ENCODE measurements at places on chromosomes 12 and 14. TPM values are rescaled to one million over a fixed set of nuclear protein-coding genes. Genes with fewer than 3 reads are reported as not detected.
A peak's percentile ranks its signal among the peaks of the same experiment; 100 is the strongest.

- peak; percentile 75 for DNase-seq
- H3K4me1 ChIP-seq, result peaks cover 3% of the 10 kb centered on the region
- H3K36me3 ChIP-seq, result no peaks in the 10 kb centered on the region
- H3K27me3 ChIP-seq, result peaks cover 22% of the 10 kb centered on the region
Observed at GRCh38 chr12:57242691-57243454, 8.1 kb downstream of the STAC3 start.

The SDSL gene
- 24.0 TPM for polyA plus RNA-seq

- H3K36me3 ChIP-seq, result no peaks in the 10 kb centered on the region
- no peak for DNase-seq
- H3K27me3 ChIP-seq, result no peaks in the 10 kb centered on the region
- no peak overlapping the region for H3K4me3 ChIP-seq
- H3K4me1 ChIP-seq, result no peaks in the 10 kb centered on the region
- no peak overlapping the region for H3K27ac ChIP-seq
Observed at GRCh38 chr12:26346736-26347135, 151.4 kb downstream of the SSPN start.

- H3K36me3 ChIP-seq, result peaks cover 8% of the 10 kb centered on the region
- H3K4me1 ChIP-seq, result no peaks in the 10 kb centered on the region
- H3K27me3 ChIP-seq, result no peaks in the 10 kb centered on the region
- H3K4me3 ChIP-seq, result no peak overlapping the region
- H3K27ac ChIP-seq, result no peak overlapping the region
Observed at GRCh38 chr12:53064613-53065436, 14.4 kb downstream of the SPRYD3 start.

DNA sequence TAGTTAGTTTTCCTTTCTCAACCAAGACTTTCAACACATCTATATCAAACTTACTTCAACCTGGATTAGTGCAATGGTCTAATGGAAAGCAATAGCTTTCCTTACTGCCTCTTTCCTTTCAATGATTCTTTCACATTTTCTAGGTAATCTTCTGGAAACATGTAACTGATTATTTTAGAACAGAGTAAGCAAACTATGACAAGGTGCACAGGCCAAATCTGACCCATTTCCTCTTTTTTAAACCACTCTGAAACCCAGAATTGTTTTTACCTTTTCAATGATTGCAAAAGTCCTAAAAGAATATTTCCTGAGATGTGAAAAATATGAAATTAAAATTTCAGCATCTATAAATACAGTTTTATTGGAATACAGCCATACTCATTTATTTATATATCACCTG, 81.6 kb upstream of the TMTC2 start:
- no peaks in the 10 kb centered on the region for H3K36me3 ChIP-seq
- H3K27ac ChIP-seq, result no peak overlapping the region
- H3K27me3 ChIP-seq, result no peaks in the 10 kb centered on the region
- H3K4me3 ChIP-seq, result no peak overlapping the region
- H3K4me1 ChIP-seq, result no peaks in the 10 kb centered on the region

The AKT1 gene
- polyA plus RNA-seq, result 95.9 TPM

DNA sequence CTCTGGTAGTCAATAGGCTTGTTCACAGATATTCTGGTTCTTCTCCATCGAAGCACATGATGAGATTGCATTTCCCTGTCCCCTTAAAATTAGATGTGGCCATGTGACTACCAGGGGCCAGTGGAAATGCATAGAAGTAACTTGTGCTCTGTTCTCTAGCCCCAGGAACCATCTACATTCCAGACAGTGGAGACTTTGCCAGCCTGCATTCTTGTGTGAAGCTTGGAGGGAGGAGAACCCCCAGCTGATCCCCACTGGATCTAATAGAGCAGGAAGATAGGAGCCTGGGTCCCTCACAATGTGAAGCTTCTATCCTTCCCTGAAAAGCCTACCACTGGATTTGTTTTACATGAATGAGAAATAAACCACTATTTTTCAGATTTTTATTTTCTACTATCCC, 130.1 kb downstream of the KITLG start:
- H3K27ac ChIP-seq, result no peak overlapping the region
- H3K36me3 ChIP-seq, result no peaks in the 10 kb centered on the region
- H3K4me3 ChIP-seq, result no peak overlapping the region
- H3K4me1 ChIP-seq, result no peaks in the 10 kb centered on the region

- H3K27ac ChIP-seq, result peak overlapping the region; percentile 35
- no peaks in the 10 kb centered on the region for H3K27me3 ChIP-seq
- H3K4me1 ChIP-seq, result no peaks in the 10 kb centered on the region
- DNase-seq, result no peak
Observed at GRCh38 chr14:24695265-24696241, 61.6 kb upstream of the GZMB start.

DNA sequence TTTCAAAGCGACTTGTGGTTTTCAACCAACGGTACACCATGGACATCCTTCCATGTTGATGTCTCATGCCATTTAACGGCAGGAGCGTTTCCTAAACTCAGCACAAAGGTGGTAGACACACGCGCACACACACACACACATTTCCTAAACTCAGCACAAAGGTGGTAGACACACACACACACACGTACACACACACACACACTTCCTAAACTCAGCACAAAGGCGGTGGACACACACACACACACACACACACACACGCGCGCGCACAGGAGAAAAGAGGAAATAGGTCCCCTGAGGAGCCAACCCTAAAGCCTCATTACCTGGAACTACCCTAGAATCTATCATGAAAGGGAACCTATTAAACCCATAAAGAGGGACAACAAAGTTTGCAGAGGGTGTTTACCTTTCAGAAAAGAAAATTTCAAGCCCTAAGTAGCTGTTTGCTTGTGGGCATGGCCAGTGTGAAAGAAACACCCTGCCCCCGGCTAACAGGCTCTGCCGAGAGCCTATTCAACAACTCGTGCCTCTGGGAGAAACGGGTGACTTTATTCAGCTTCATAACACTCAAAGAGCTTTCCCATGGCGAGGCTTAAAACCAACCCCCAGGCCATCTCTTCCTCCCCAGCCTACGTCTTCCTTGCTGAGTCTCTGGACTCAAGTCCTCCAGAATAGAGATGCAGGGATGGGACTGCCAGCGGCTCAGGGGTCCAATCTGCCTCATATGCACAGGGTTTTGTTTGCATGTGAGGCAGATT, 31.8 kb downstream of the SLC8B1 start:
- H3K27ac ChIP-seq, result no peak overlapping the region
- peaks cover 11% of the 10 kb centered on the region for H3K4me1 ChIP-seq
- peaks cover 6% of the 10 kb centered on the region for H3K36me3 ChIP-seq
- H3K4me3 ChIP-seq, result no peak overlapping the region

The NELL2 gene
- polyA plus RNA-seq, result 29.1 TPM

- DNase-seq, result no peak
- no peak overlapping the region for H3K4me3 ChIP-seq
- no peak overlapping the region for H3K27ac ChIP-seq
- no peaks in the 10 kb centered on the region for H3K36me3 ChIP-seq
Observed at GRCh38 chr12:132360906-132361777, 31.8 kb upstream of the GALNT9 start.

The CEBPE gene
- polyA plus RNA-seq, result not detected

DNA sequence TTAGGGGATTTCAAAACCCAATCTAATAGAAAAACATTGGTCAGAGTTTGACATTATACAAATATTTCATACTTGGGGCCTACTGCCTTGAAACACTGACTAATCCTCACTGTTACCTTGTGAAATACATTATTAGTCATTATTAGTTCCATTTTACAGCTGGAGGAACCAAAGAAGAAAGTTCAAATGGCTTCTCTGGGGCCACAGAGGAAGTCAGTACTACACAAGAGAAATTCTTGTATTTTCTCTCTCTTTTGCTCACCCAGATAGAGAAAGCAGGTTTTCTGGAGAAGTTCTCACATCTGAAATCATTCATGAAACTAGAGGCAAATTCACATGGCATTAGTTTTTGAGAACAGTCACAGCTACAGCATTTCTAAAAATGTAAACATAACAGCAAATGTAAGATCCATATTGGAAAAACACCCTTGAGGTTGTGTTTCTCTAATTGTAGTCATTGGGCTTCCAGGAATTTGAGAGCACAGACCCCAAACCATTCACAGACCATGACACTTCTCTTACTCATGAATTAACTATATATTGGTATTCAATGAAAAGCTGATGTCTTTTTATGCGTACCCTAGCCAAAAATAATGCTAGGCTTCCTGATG, 83.0 kb downstream of the LLPH start:
- H3K27ac ChIP-seq, result no peak overlapping the region
- H3K4me3 ChIP-seq, result no peak overlapping the region
- no peaks in the 10 kb centered on the region for H3K36me3 ChIP-seq
- H3K27me3 ChIP-seq, result no peaks in the 10 kb centered on the region
- DNase-seq, result no peak

The C12orf54 gene
- polyA plus RNA-seq, result not detected

The GALNT16 gene
- 2.4 TPM for polyA plus RNA-seq

GRCh38 chr14:58617619-58618018, 20.1 kb upstream of the DACT1 start:
- no peaks in the 10 kb centered on the region for H3K36me3 ChIP-seq
- H3K27me3 ChIP-seq, result no peaks in the 10 kb centered on the region
- no peaks in the 10 kb centered on the region for H3K4me1 ChIP-seq
- no peak overlapping the region for H3K27ac ChIP-seq

DNA sequence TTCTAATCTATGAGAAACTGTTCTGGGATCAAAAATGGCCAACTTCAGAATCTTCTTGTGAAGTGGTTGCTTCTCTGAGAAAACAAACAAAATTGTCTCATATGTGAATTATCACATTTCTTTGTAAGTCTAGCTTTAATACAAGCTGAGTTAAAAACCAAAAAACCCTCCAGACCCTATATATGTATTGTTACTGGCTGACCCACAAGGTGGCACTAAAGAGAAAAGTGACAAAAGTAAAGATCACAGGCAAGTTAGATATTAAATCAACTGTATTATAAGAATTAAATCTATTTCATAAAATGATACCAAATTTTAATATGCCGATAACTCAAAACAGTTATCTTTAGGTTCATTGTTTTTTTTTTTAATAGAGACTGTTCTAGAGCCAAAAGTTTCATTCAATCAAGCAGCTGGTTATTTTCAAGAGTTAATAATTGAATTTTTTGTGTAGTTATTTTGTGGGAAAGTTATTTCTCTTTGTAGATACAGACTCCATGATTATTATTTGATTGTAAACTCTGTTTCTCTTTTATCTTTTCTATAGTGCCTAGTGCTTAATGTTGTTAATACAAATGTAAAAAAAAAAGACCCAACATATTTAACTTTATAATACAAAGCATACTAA, 7.5 kb upstream of the TRHDE start:
- H3K4me1 ChIP-seq, result no peaks in the 10 kb centered on the region
- H3K36me3 ChIP-seq, result peaks cover under 1% of the 10 kb centered on the region
- DNase-seq, result no peak
- no peak overlapping the region for H3K4me3 ChIP-seq
- H3K27me3 ChIP-seq, result no peaks in the 10 kb centered on the region

All from small intestine (tissue), 16 donors.